Metanephros (tissue), 2 donors: ENCODE measurements at places on chromosomes 12 and 14. TPM values are rescaled to one million over a fixed set of nuclear protein-coding genes. Genes with fewer than 3 reads are reported as not detected.

The IGFBP6 gene
- 32.1 TPM for total RNA-seq

The CEBPE gene
- 1.1 TPM for total RNA-seq

The SLC7A7 gene
- total RNA-seq, result 33.2 TPM

The EAPP gene
- 47.3 TPM for total RNA-seq

The FAM234B gene
- total RNA-seq, result 11.1 TPM

The TSPAN19 gene
- 0.41 TPM for total RNA-seq

The TAMALIN gene
- total RNA-seq, result 17.7 TPM

The CD163 gene
- total RNA-seq, result 18.8 TPM

The GDF3 gene
- 0.64 TPM for total RNA-seq

The NR4A1 gene
- total RNA-seq, result 87.3 TPM

The OR6C6 gene
- total RNA-seq, result not detected

The VCPKMT gene
- 8.9 TPM for total RNA-seq

The FOXN3 gene
- 66.4 TPM for total RNA-seq

The INSM2 gene
- not detected for total RNA-seq

The TFCP2 gene
- 37.2 TPM for total RNA-seq

The CFAP73 gene
- 0.76 TPM for total RNA-seq

The BCAT1 gene
- 44.8 TPM for total RNA-seq

The GCN1 gene
- 101 TPM for total RNA-seq
